CD4-positive, alpha-beta T cell treated with Interleukin-17A for 4 hours (primary cell): ENCODE measurements at places on chromosomes 16 and 17.

- DNase-seq, result no peak
Observed at GRCh38 chr17:64269687-64270649, 6.9 kb upstream of the TEX2 start.

DNA sequence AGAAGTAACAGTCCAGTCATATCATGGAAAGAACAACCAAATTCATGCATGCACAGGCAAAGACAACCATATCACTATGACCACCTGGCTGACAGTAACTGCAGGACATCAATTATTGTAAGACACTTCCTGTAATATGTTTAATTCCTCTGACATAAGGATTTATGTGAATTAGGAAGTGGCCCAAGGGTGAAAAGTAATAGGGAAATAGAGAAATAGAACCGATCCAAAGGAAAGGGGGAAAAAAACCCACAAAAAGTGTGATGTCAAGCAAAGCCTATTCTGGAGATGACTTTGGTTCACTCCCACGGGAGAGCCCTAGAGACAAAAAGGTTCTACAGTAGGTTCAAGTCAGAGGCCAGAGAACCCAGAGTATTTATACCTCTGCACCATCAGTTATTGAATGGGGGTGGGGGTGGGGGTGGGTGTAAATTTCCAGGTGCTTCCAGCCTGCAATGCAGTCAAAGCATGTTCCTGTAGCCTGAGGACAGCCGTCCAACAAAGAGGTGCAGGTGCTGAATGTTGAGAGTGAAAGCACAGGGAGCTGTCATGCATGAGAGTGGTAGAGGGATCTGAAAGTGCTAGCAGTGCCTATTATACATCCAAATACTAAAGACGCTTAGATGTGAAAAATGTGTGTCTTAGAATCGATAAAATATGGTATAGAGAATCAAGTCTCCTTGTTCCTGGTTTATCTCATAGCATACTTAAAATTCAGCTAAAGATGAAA lies 95.6 kb upstream of the HLF start:
- DNase-seq, result no peak

- DNase-seq, result no peak
Observed at GRCh38 chr16:21986692-21987246, 14.1 kb downstream of the PDZD9 start.

DNA sequence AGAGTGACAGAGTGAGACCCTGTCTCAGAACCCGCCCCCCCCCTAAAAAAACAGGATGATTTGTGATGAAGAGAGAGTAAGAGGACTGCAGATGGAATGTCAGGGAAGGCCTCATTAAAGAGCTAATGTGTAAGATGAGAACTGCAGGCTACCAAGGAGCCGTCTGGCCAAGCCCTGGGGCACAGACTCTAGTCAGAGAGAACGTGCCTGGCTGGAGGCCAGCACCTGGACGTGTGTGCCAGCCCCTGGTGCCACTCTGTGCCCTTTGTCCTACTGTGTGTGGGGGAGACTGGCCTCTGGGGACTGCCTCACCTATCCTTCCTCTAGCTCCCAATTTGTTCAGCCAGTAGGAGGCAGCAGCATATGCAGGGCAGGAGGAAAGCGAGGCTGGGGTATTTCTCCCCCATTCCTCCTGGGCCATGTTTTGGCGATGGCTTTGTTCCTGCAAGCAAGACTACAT lies 37.1 kb downstream of the KNOP1 start:
- DNase-seq, result no peak

DNA sequence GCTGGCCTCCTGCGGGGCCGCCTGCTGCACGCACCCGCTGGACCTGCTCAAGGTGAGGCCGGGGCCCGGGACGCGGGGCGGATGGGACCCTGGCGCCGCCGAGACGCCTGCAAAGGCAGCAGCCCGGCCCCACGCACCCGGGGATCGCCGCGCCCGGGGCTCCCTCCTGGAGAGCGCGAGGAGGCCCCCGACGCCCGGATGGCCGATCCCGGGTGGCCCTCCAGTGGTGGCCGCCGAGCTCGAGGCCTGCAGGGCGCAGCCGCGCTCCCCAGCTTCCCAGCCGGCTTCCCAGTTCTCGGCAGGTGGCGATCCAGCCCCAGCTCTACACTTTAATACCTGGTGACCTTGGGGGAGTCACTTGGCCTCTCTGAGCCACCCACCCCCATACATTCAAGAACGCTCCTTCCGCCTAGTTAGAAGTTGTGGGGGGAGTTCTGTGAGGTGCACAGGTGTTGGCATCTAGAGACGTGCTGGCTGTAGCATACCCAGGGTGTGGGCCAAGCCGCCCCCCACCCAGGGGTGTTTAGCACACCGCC lies 452 bp downstream of the SLC25A10 start:
- no peak for DNase-seq

DNA sequence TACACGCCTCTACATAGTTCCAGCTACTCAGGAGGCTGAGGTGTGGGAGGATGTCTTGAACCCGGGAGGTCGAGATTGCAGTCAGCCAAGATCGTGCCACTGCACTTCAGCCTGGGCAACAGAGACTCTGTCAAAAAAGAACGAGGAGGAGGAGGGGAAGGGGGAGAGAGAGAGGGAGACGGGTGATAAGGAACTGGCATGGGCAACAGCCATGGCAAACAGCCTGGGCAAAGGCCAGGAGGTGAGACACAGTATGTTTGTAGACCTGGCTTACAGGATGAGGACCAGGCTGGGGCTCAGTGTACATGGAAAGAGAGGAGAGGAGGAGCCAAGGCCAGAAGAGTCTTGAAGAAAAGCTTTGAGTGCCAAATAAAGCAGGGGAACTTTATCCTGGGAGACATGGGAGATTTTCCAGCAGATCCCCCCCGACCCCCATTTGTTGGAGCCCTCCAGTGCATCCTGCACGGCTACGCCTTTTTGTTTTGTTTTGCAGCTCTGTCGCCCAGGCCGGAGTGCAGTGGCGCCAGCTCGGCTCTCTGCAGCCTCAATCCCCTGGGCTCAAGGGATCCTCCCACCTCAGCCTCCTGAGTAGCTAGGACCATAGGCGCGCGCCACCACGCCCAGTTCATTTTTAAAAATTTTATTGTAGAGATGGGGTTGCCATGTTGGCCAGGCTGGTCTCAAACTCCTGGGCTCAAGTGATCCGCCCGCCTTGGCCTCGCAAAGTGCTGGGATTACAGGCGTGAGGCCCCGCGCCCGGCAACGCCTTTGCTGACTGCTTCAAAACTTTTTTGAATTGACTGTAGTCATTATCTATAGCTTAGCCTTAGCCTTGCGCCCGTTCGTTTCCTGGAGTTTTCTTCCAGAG lies 1.3 kb upstream of the ALKBH5 start:
- no peak for DNase-seq
